ENCODE measurements at places on chromosomes 12 and 14. TPM values are rescaled to one million over a fixed set of nuclear protein-coding genes. Genes with fewer than 3 reads are reported as not detected.

Gene ETFBKMT
- total RNA-seq: 0.29 TPM

Gene NAV3
- total RNA-seq: not detected

Gene RACGAP1
- 112 TPM for total RNA-seq

Gene P2RX7
- 12.0 TPM for total RNA-seq

Gene BCL2L14
- total RNA-seq: 6.0 TPM

Gene NGB
- total RNA-seq: not detected

All from T-helper 1 cell treated with Interleukin-12 subunit alpha and Interleukin-12 subunit beta and Interleukin-4 antibody, amounts not matched to agents 30 ng/mL and 1 ng/mL, for 36 hours (primary cell).